ENCODE measurements at places on chromosomes 6 and 20.
A peak's percentile ranks its signal among the peaks of the same experiment; 100 is the strongest.

GRCh38 chr6:16576451-16577368, 184.6 kb downstream of the ATXN1 start:
- no peak for DNase-seq

DNA sequence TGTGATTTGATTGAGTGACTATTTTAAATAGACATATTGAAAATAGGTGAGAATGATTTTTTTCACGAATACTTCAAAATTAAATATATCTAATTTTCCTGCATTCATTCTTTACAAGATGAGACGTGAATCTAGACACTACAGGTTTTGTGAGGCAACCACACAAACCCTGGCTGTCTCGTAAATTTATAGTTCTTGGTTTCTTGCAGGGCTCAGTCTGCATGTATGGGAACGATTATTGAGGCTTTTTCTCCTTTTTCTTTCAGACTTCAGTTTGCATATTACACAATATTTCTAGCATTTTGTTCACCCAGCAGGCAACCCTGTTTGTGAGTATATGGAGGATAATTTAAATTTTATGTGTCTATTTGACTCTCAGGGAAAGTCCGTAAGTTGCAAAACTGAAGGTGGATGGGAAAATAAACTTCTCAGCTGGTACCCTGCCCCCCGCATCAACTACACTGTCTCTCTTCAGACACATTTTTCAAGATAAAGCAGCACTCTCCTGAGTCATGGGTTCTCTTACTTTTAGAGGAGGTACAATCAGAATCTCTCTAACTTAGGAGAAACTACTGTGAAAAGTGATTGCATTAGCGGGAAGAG, 1349.3 kb downstream of the GRIK2 start:
- DNase-seq: no peak

GRCh38 chr6:95593025-95593424, 15.7 kb downstream of the MANEA start:
- DNase-seq: no peak

DNA sequence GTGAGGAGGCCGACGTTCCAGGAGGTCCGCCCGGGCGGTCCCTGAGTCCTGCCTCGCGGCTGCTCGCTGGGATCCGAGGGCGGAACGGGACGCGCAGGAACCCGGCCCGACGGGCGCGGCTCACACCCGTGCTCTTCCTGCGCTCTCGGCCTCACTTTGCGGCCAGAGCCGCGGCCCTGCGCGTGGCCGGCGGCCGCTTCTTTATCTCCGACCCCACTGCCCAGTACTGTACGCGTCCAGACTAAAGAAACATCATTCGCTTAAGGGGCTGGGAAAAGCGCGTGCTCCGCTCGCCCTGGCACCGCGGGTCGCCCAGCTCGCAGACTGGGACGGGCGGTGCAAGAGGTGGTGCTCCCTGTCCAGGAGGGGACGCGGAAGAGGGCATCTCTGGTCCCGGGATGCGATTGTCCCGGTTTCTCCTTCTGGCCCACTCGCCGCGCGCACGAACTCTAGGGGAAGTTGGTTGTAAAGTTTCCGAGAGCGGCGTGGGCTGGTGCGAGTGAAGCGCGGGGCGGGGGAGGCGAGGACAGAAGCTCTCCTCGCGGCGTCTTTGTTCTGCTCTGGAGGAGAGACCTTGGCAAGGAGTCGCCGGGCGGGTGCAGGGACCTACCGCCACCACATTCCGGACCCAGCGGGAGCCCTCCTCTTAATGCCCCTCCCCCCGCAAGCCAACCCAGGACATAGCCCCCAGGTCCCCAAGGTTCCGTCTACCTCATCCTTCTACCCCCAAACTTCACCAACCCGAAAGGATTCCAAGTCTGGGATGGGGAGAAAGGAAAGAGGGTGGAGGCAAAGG, 71.0 kb downstream of the SOX4 start:
- DNase-seq: no peak

GRCh38 chr20:61185841-61186601, 66.0 kb upstream of the CDH4 start:
- DNase-seq: no peak

GRCh38 chr6:39430871-39431523, 108.5 kb upstream of the KCNK16 start:
- peak; percentile 90 for DNase-seq

- DNase-seq: no peak
These were observed 1.4 kb downstream of the C6orf132 start for GRCh38 chr6:42140756-42141602.

GRCh38 chr6:113050979-113051378, 703.8 kb downstream of the RFPL4B start:
- no peak for DNase-seq

GRCh38 chr6:30700340-30700739, 9.6 kb upstream of the NRM start:
- no peak for DNase-seq

- no peak for DNase-seq
These were observed 19.1 kb upstream of the NNAT start for GRCh38 chr20:37501940-37502339.

Data from esophagus muscularis mucosa (tissue), 4 donors.